ENCODE measurements at places on chromosomes 4 and X.

DNA sequence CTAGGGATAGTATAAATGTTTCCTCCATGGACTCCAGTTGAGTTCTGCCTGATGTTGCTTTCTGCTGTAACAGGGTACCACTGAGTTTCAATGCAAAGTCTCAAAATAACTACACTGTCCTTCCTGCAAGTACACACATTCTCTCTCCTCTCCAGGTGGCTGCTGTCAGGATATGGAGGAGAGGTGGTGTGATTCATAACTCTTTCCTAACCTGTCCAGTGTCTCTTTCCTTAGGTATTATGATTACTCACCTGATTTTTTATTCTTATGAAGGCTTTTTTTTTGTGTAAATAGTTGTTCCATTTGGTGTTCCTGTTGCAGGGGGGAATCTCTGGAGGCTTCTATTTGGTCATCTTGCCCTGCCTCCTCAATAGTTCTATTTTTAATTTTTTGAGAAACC is 39.8 kb upstream of the POF1B start:
- DNase-seq, result no peak

DNA sequence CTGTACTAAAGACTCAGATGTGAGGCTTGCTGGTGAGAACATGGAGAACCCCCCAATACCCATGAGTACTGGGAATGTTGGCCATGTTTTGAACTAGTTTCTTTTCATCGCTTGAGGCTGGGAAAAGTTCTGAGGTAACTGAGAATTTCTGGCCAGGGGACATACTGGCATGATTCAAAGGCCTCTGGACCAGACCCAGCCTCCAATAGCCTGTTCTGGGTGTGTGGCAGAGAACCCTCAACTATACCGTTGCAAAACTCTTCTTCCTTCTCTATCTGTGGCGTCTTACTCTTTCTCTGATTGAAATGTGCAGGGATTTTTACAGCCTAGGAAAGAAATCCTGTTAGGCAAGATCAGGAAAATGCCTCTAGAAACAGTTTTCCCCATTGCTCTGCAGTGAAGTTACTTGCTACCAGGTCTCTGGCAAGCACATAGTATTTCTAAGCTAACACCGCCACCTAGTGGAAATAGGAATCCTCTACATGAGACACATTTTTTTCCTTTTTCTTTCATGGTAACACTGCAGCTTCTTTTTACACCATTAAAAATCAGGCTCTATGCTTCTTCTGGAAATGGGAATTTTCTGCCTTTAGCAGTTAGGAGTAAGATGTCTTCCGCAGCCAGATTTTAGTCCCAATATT is 170.7 kb upstream of the ZCCHC13 start:
- DNase-seq, result peak; percentile 1

DNA sequence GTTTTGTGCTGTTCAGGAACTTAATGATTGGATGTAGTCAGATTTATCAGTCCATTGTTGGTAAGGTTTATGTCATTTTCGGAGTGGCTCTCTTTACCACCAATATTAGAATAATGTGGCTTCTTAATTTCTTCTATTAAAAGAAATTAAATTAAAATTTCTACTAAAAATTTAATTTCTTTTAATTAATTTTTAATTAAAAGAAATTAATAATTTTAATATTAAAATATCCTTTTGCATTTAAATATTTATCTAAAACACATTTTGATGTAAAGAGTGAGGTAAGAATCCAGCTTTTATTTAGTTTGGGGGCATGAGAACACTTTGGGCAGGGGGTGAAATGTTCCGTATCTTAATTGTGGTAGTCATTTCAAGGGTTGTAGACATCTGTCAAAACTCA is 15.7 kb upstream of the UFSP2 start:
- DNase-seq, result no peak

DNA sequence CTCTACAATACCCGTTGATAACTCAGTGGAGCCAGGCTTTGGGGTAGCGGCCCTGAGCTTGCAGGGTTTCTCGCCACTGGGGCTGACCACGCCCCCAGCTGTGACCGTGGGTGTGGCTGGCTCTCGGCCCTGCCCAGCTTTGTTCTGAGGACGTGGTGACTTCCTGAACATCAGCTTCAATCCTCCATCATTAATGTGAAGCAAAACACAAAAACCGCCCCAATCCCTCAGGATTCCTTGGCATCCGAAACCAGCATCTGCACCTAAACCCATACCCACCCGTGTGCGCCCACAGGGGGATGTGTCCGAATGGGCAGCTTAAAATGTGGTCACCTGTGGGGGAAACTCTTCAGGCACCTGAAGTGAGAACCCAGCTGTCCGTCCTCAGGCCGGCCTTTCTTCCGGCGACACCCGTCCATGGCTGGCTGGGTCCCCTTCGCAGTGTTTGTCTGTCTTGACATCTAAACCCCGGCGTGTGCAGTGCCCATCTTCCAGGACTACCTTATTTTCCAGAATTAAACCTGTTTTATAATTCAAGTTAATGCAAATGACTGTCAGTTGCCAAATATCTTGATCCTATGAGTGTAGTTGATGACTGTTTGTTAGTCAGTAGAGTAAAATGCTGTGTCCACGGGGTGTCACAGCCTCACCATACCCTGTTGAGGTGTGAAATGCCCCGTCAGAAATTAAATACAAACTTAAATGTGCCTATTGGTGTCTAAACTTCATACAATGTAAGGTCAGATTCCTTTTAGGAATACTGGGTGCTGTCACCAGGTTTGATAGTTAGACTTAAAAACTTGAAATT is 27.3 kb downstream of the NELFA start:
- no peak for DNase-seq

DNA sequence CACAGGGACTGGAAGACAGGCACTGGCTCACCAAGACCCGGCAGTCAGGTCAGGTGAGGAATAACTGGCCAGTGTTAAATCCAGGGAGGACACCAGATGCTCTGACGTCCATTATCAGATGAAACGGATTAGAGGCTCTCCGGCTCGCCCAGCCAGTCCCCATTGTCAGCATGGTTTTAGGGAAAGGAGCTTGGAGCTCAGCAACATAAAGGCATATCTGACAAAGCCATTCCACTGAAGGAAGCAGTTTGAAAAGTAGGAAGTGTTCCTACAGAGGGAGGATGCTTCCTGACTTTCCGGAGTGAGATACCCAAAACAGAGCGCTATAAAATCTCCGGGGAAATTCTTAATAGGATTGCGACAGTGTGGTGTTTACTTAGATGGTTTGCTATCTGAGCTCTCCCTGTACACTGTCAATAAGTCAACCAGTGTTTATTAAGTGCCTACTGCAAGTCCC is 14.8 kb downstream of the NDNF start:
- DNase-seq, result no peak

DNA sequence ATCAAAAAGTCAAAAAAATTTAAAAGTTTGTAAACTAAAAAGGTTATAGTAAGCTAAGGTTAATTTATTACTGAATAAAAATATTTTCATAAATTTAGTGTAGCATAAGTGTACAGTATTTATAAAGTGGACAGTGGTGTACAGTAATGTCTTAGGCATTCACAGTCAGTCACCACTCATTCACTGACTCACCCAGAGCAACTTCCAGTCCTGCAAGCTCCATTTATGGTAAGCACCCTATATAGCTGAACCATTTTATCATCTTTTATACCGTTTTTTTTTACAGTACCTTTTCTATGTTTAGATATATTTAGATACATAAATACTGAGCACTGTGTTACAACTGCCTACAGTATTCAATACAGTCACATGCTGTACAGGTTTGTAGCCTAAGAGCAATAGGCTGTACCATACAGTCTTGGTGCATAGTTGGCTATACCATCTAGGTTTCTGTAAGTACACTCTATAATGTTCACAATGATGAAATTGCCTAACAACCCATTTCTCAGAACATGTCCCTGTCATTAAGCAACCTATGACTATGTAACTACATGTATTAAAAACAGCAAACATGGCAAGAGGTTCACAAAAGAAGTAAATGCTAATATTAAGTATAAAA is 18.6 kb downstream of the ACSL4 start:
- no peak for DNase-seq

- no peak for DNase-seq
Observed at GRCh38 chr4:154082760-154083535, 294.1 kb upstream of the SFRP2 start.

GRCh38 chr4:168893205-168893604 is 116.8 kb downstream of the CBR4 start:
- no peak for DNase-seq

- no peak for DNase-seq
Observed at GRCh38 chr4:87654487-87655044, 4.5 kb downstream of the DMP1 start.

DNA sequence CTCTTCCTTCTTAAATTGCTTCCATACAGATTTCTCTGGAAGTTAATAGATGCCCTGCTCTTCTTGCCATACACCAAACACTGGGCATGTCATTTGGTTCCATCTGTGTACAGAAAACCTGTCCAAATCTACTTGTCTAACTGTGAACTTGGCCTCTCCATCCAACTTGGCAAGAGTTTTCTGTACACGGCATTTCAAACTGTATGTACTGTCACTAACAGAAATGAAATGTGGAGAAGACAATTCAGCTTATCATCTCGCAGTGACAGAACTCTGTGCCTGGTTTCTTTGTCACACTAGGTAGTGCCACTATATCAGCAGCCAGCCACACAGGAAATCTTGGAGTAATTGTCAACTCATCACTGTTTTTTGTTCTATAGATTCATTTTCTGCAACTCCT is 58.2 kb downstream of the CXXC4 start:
- DNase-seq, result no peak

- DNase-seq, result no peak
Observed at GRCh38 chrX:22325096-22325495, 52.4 kb downstream of the CBLL2 start.

- no peak for DNase-seq
Observed at GRCh38 chr4:37685161-37685822, 884 bp downstream of the RELL1 start.

GRCh38 chr4:140450352-140450751 is 22.9 kb upstream of the CLGN start:
- DNase-seq, result no peak

DNA sequence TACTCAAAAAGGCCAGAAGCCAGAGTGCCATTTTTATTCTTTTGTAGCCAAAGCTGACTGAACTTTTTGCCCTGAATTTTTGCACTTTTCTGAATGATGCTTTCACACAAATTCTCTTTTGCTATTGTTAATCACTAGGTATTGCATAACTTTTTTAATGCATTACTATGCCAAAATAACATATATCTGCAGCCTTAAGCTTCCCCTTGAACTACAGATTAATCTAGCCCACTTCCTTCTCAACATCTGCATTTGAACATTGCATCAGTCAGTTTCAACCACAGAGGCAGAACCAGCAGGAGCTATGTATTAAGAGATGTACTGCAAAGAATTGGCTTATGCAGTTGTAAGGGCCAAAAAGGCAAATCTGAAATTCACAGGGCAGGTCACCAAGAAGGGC is 197.6 kb upstream of the GYPA start:
- DNase-seq, result no peak

DNA sequence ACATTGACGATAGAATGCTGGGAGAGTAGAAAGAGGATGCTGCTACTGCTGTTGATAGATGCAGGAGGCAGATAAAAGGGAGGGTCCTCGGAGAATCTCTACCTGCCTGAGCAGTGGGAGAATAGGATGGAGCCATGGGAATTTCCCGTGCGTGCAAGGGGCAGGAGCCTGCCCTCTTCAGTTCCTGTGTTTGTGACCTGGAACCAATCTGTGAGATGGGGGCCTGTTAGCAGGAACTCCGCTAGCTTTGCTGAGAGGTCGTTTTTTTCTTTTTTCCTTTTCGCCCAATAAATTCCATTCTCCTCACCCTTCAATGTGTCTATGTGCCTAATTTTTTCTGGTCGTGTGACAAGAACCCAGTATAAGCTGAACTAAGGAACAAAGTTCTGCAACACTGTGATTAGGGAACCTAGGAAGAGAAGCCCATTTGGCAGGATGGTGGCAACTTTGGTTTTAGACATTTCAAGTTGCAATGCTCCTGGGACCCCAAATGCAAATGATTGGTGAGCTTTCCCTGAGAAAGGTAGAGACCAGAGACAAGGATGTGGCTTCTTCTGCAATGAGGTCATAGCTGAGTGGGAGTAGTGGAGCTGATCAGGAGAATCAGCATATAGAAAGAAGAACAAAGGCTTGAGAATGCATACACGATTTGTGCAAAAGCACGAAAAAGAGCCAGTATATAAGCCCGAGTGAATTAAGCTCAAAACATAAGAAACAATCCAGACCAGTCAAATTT is 23.9 kb downstream of the SLC39A8 start:
- no peak for DNase-seq

Measured in stimulated activated CD4-positive, alpha-beta T cell treated with anti-CD3 and anti-CD28 coated beads, Interleukin-2, amount 100 ng/mL, for 4 hours (primary cell).